Stomach (tissue), 19 donors: ENCODE measurements at places on chromosomes 12 and 14. TPM values are rescaled to one million over a fixed set of nuclear protein-coding genes. Genes with fewer than 3 reads are reported as not detected.
A peak's percentile ranks its signal among the peaks of the same experiment; 100 is the strongest.

The ALDH1L2 gene
- polyA plus RNA-seq: 0.61 TPM

The PTPRB gene
- 1.3 TPM for polyA plus RNA-seq

The SLC4A8 gene
- polyA plus RNA-seq: 0.35 TPM

The CD163 gene
- polyA plus RNA-seq: 32.5 TPM

The ABCD2 gene
- not detected for polyA plus RNA-seq

DNA sequence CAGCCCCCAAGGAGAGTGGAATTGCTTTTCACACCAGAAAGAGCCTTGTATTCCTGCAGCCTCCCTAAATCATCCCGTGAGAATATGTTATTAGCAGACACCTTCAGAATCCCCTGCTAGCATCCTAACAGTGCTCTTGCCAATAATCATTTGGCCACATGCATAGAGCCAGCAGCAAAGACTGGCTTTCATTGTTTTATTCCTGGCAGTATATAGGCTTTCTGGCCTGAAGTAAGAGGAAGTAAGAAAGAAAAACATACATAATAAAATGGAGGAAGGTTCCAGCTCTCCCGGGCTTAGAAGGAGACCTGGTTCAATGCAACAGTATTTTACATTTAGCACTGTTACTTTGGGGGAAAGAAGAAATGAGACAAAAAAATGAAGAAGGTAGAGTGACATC is 176.7 kb upstream of the ATF7IP start:
- no peak overlapping the region for H3K4me3 ChIP-seq
- no peak for DNase-seq
- no peaks in the 10 kb centered on the region for H3K36me3 ChIP-seq
- no peaks in the 10 kb centered on the region for H3K4me1 ChIP-seq
- H3K27me3 ChIP-seq: no peaks in the 10 kb centered on the region
- H3K27ac ChIP-seq: no peak overlapping the region

DNA sequence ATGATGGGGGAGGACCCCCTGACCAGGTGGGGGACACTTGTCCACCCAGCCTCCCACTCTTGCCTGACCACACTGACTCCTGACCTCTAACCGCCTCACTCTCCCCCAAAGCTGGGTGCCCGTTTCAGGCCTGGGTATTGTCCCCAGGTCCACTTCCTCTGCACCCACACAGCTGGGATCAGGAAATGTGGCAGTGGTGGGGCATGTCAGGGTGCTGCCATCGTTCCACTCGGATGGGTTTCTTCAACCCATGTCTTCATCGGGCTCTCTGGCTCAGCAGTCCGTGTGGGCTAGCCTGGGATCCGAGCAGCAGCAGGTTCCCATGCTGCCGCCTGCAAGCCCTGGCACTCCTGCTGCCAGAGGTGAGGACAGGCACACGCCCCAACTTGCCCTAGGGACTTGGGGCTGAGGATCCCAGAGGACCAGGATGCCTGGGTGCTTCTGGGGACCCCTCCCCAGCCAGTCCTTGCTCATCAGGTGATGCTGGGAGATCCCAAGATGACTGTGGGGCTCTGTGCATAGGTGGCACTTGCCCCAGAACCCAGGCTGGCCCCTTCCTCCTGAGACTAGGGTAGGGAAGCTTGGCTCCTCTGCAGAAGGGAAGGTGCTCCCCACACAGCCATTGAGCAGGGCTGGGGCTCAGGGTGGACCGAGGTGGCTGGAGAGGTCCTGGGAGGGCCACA is 2.9 kb upstream of the CLBA1 start:
- H3K27ac ChIP-seq: no peak overlapping the region
- H3K4me3 ChIP-seq: no peak overlapping the region
- H3K36me3 ChIP-seq: no peaks in the 10 kb centered on the region
- H3K4me1 ChIP-seq: peaks cover 21% of the 10 kb centered on the region
- no peak for DNase-seq
- H3K27me3 ChIP-seq: no peaks in the 10 kb centered on the region

DNA sequence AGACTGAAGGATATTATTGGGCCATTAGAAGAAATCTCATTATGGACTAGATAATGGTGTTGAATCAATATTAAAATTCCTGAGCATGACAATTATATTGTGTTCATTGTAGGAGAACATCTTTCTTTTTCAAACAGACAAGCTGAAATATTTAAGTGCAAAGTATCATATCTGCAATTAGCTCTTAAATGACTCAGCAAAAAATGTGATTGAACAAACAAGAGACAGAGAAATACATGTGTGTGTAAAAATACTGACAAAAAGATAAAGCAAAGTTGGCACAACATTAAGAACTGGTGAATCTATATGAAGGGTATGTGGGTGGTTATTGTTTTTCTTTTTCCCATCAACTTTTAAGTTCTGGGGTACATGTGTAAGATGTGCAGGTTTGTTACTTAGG is 9.5 kb downstream of the CEP290 start:
- no peak overlapping the region for H3K27ac ChIP-seq
- no peaks in the 10 kb centered on the region for H3K4me1 ChIP-seq
- DNase-seq: no peak
- H3K36me3 ChIP-seq: peaks cover 3% of the 10 kb centered on the region
- H3K4me3 ChIP-seq: no peak overlapping the region

- no peak overlapping the region for H3K4me3 ChIP-seq
- H3K4me1 ChIP-seq: no peaks in the 10 kb centered on the region
- H3K27ac ChIP-seq: no peak overlapping the region
- no peaks in the 10 kb centered on the region for H3K27me3 ChIP-seq
- no peak for DNase-seq
Measured at GRCh38 chr14:38616959-38617358, 361.1 kb upstream of the CLEC14A start.

DNA sequence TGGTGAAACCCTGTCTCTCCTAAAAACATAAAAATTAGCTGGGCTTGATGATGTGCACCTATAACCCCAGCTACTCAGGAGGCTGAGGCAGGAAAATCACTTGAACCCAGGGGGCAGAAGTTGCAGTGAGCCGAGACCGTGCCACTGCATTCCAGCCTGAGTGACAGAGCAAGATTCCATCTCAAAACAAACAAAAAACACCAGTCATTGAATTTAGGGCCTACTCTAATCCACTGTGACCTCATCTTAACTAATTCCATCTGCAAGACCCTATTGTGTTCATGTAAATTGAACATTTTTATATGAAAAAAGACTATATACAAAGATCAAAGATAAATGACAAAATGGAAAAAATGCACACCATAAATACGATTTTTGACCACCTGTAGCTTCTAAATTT is 17.8 kb downstream of the KCNMB4 start:
- no peaks in the 10 kb centered on the region for H3K36me3 ChIP-seq
- H3K4me1 ChIP-seq: no peaks in the 10 kb centered on the region
- no peak for DNase-seq
- no peaks in the 10 kb centered on the region for H3K27me3 ChIP-seq
- no peak overlapping the region for H3K27ac ChIP-seq

- no peak for DNase-seq
- no peak overlapping the region for H3K4me3 ChIP-seq
- no peaks in the 10 kb centered on the region for H3K27me3 ChIP-seq
Measured at GRCh38 chr14:84969501-84969900, 560.4 kb upstream of the FLRT2 start.

DNA sequence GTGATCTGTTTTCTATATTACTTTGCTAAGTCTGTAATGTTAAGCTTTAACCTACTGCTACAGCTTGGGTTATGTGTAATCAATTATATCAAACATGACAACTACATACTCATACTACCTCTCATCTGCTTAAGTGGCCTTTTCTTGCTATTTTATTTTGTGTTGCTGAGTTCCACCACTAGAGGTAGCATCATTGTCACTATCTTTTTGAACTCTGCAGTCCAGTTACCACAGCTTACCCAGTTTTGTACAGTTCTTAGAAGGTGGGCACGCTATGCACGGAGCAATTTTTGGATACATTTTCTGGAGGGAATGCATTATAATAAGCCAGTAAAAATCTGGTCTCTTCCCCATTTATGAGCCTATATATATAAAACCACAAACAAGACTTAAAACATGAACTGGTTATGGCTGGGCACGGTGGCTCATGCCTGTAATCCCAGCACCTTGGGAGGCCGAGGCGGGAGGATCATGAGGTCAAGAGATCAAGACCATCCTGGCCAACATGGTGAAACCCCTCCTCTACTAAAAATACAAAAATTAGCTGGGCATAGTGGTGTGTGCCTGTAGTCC is 48.5 kb downstream of the SAV1 start:
- H3K27me3 ChIP-seq: no peaks in the 10 kb centered on the region
- H3K36me3 ChIP-seq: peaks cover 7% of the 10 kb centered on the region
- H3K27ac ChIP-seq: no peak overlapping the region
- peak; percentile 56 for DNase-seq
- no peak overlapping the region for H3K4me3 ChIP-seq

DNA sequence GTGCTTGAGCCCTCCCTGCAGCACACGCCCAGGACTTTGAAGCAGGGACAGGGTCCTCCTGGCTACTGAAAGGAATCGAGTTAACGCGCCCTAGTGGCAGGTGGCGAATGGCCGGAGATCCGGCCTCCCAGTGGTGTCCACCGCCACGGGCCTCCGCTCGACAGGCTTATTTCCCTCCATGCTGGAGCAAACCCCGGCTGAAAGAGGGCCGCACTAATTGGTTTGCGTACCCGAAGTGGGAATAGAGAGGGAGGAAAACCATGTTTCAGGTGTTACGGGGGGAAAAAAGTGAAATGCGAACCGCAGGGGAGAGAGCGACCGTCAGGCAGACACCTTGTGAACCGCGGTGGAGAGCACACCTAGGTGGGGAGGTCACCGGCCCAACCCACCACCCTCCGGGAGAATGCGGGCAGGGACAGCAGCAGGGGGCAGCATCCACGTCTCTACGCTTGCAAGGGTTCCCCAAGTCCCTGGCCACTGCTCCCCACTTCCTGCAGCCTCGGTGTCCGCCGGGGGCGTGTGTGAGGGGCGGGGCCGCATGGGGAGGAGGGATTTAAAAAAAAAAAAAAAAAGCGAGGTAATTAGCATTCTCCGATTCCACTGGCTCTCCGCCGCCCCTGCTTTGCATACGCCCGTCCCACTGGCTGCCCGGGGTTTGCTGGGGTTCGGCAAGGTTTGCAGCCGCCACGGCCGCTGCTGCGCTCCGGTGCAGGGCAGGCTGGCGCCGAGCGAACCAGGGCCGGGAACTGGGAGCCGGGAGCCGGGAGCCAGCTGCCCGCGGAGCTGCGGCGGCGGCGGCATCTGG is 224.6 kb upstream of the CRY1 start:
- H3K4me3 ChIP-seq: peak overlapping the region; percentile 59
- peak; percentile 75 for DNase-seq
- H3K27me3 ChIP-seq: no peaks in the 10 kb centered on the region
- H3K36me3 ChIP-seq: no peaks in the 10 kb centered on the region
